ENCODE measurements at places on chromosomes 16 and 17.

GRCh38 chr16:2611499-2611862, 70.8 kb upstream of the KCTD5 start:
- DNase-seq = no peak

- DNase-seq = no peak
These were observed 387.3 kb upstream of the CDH11 start for GRCh38 chr16:65509172-65509571.

- no peak for DNase-seq
These were observed 7.4 kb upstream of the VAC14 start for GRCh38 chr16:70808371-70808770.

DNA sequence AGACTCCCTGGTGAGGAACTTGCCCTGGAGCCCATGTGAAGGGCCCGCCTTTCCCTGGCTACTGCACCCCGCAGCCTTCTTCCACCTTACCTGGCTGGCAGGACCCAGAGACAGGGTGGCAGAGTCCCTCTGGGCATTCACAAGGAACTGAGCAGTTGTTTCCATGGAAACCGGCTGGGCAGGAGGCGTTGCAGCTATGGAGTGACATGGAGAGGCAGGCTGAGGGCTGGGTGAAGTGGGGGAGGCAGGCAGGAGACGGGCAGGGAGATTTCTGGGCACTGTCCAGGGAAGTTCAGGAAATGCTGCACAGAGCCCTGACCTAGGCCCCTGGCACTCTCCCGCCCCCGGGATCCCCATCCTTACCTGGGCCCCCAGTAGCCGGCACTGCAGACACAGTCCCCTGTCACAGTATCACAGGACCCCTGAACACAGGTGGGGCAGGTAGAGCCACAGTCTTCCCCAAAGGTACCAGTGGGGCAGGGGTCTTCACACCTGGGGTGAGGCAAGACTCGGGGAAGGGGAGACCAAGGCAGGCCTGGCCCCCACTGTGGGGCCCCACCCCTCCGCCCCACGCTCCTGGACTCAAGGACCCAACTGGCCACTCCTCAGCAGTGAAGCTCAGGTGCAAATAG, 5.9 kb downstream of the SCARF1 start:
- DNase-seq = no peak

DNA sequence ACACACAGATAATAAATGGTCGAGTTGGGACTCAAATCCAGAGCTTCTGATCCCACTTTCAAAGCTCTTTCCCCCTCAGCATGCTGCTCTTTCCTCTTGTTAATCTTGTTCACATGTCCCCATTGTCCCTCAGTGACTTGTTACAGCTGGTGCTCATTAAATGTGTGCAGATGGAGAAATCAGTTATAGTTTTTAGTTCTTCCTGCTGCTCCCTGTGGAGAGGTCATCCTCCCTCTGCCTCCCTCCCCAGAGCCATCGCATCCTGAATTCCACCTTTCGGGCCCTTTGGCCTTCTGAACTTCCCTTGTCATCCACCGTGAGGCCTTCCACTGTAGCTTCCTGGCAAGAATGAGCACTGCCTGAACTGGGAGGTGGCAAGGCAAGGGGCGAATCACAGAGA, 179.6 kb downstream of the WSCD1 start:
- no peak for DNase-seq

DNA sequence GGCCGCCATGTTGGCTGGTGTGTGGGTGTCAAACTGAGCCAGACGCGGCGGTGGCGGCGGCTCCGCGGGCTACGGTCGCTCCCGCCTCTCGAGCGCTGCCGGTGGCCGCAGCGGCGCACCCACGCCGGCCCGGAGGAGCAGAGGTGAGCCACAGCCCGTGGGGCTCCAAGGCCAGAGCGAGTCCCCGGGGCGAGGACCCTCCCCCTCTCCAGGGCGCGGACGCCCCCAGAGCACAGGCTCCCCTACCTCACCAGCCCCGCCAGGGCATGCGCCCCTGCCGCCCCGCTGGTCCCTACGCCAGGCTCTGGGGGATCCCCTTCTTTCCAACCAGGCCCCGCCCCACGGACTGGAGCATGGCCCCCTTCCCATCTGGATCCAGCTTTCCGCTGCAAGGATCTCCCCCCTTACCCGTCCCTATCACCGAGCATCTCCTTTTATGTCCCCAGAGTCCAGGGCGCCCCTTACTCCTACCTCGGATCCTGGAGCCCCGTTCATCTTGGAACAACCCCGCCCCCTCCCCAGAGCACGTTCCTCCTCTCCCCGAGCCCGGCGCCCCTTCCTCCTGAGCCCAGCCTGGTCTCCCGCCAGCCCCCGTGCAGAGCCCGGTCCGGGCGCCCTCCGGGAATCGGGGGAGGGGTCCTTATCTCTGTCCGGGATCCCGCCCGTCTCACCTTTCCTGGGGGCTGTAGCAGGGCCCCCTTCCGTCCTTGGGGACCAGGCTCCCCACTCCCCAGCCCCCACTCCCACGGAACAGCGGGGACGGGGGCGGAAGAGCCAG, 412 bp downstream of the EPN2 start:
- DNase-seq = no peak

- DNase-seq = no peak
These were observed 28.8 kb downstream of the GINS3 start for GRCh38 chr16:58421059-58421458.

GRCh38 chr17:49890077-49890821, 42.4 kb upstream of the TAC4 start:
- no peak for DNase-seq

GRCh38 chr16:66298006-66298405, 68.5 kb upstream of the CDH5 start:
- no peak for DNase-seq

- peak; percentile 51 for DNase-seq
These were observed 867 bp upstream of the LIMD2 start for GRCh38 chr17:63700528-63701455.

GRCh38 chr16:63856537-63856936, 1265.3 kb downstream of the CDH11 start:
- no peak for DNase-seq

DNA sequence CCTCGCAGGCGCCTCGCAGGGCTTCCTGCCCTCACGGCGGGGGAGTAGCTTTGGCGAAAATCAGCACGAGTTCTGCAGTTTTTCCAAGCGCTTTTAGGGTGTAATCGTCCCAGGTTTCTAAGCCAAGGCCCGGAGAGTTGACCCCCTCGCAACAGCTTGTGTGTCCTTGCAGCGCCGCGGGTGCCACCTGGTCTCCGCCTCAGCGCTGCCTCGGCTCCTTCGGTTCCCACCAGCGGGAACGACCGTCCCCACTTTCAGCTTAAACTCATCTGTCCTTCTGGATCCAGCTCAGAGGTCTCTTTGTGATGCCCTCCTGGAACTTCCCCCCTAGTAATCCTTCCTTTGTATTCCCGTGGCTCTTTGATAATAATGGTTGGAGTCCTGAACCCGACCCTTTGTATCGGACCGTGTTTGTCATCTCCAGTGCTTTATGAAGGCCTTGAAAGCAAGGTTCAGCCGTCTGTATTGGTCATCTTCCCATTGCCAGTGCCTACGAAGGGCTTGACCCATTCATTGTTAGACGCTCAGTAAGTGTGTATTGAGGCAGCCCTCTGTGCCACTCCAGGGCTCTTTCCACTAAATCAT, 858 bp upstream of the SMARCE1 start:
- DNase-seq = no peak

DNA sequence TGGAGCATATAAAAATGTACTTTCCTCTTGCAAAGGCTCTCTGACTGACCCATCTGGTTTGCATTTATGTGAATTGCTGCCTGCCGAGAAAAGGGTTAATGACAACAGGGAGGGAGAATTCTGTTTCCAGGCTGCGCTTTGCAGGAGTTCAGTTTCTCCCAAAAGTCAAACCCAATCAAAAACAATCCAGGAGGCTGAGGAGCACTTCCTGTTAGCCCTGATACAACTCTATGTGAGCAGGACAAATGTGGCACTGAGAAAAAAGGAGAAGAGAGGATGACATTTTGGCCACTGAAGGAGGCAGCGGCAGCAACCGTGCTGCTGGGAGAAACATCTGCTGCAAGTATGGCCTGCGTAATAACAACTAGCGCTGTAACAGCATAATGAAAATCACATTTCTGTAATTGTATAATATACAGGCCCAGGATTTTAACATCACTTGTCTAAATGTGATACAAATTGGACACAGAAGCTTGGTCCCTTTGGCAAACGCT, 26.8 kb upstream of the ELAC2 start:
- DNase-seq = no peak

GRCh38 chr17:9802294-9802693, 10.9 kb upstream of the DHRS7C start:
- no peak for DNase-seq

- DNase-seq = peak; percentile 71
These were observed 3.9 kb upstream of the SETD1A start for GRCh38 chr16:30953511-30954124.

DNA sequence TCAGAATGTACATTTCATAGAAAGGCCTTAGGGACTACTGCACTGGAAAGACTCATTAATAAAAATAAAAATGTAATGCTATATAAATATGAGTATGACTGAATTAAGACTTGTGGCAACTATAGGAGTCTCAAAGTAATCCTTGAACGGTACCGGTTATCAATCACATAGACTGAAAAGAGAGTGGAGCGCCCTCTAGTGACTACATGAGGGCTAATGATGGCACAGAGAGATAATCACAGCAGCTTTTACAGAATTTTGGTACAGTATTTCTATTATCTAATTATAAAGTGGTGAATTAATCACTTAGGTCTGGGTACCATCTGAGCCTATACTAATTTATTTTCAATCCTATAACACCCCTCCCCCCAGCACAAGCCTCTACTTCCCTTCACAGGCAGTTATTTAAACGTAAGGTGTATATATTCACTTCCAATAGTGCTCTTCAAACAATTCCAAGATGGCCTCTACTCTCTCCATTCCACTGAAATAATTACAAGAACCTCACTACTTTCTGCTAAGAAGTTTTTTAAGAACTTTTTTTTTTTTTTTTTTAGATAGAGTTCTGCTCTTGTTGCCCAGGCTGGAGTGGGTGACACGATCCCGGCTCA, 40.7 kb upstream of the ANKFY1 start:
- peak; percentile 77 for DNase-seq

DNA sequence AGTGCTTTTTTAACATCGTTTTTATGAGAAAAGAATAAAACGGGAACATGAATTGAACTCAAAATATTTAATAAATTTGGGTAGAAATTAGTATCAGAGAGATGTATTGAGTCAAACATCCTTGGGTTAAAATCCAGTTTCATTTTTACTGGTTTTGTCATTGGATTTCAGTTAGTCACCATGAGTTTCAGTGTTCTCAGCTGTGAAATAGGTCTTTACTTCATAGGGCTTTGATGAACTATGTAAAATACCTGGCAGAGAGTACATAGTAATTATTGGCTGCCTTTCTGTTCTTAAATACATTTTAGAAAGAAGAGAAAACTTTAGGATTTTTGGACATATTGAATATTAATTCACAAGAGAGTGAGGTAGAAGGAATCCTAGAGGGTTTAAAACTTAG, 105.8 kb downstream of the TANC2 start:
- no peak for DNase-seq

- no peak for DNase-seq
These were observed 41.4 kb downstream of the CMIP start for GRCh38 chr16:81485824-81486539.

- DNase-seq = no peak
These were observed 17.4 kb upstream of the ICAM2 start for GRCh38 chr17:64037802-64038201.

DNA sequence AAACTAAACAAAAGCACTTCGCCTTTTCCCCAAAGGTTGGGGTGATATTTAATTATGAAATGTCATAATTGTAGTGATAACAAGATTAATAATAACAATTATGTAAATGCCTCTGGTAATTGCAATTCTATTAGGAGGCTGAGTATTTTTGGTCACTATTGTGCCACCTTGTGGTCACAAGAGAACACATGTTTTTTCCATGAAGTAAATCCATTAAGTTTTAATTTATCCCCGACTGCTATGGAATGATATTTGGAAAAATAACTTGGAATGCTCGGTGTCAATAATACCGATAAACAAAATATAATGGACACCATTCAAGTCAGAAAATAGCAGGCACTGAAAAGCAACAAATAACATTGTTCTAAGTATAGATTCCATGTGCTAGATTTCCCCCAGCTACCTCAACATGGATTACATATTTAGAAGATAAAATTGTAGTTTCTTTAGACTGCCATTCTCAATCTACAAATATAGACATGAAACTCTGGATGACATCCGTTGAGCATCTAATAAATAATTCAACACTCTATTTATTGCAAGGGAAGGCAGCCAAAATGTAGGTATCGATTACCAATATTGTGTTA, 25.0 kb upstream of the KCNJ2 start:
- DNase-seq = no peak

Data from activated CD4-positive, alpha-beta T cell treated with anti-CD3 and anti-CD28 coated beads, Interleukin-2, amount 10 ng/mL, durations not matched to agents 7 days and 5 days (primary cell).